ENCODE measurements at places on chromosomes 3 and 15.
A peak's percentile ranks its signal among the peaks of the same experiment; 100 is the strongest.

DNA sequence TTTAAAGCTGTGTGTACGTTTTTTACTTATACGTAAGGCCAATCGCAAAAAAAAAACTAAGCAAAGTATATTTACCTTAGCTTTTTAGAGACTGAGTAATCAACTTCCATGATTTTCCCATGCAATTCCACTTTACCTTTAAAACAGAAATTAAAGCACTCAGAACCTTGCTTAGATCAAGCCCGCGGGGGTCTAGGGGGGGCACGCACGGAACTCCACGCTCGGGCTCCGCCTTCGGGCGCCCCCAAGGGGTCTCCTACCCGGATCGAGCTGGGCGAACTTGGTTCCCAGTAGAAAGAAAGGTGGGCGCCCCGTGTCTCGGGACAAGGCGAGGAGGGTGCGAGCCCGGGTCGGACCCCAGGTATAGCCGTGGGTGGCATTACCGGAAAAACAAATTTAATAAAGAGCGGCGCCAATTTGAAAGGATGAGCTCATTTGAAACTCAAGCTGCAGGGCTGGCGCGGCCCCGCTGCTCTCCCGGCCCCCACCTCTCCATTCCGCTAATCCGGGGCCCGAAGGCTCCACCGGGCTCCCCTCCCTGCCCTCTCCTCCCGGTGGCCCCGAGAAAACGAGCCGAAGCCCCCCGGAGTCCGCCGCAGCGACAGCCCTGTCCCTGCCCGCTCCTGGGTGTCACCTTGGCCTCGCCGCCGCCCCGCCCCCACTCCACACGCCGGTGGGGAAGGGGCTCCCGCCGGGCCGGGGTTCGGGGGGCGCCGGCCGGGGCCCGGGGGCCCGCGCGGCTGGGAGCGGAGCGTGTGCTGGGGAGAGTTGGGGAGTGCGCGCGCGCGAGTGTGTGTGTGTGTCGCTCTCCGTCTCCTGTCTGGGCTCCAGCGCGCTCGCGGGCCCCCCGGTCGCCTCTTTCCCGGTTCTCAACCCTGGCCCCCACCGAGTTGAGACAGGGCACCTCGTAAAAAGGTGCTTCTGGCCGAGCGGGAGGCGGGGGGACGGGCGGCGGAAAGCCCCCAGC is 1.5 kb downstream of the IGF2BP2 start:
- no peaks in the 10 kb centered on the region for H3K36me3 ChIP-seq
- H3K27ac ChIP-seq = peak overlapping the region; percentile 90
- H3K4me3 ChIP-seq = peak overlapping the region; percentile 62
- no peaks in the 10 kb centered on the region for H3K27me3 ChIP-seq
- H3K4me1 ChIP-seq = no peaks in the 10 kb centered on the region

- H3K27ac ChIP-seq = no peak overlapping the region
- DNase-seq = no peak
- H3K27me3 ChIP-seq = no peaks in the 10 kb centered on the region
- H3K4me3 ChIP-seq = no peak overlapping the region
- H3K4me1 ChIP-seq = no peaks in the 10 kb centered on the region
Observed at GRCh38 chr3:171311784-171312183, 148.4 kb downstream of the TNIK start.

GRCh38 chr3:140135461-140135860 is 200.5 kb downstream of the CLSTN2 start:
- no peaks in the 10 kb centered on the region for H3K36me3 ChIP-seq
- H3K27ac ChIP-seq = no peak overlapping the region
- H3K4me3 ChIP-seq = no peak overlapping the region
- H3K27me3 ChIP-seq = no peaks in the 10 kb centered on the region
- no peaks in the 10 kb centered on the region for H3K4me1 ChIP-seq
- no peak for DNase-seq

- no peaks in the 10 kb centered on the region for H3K27me3 ChIP-seq
- no peak for DNase-seq
Observed at GRCh38 chr3:38120693-38121450, 16.1 kb downstream of the ACAA1 start.

GRCh38 chr15:82663186-82663600 is 16.0 kb upstream of the CPEB1 start:
- no peak overlapping the region for H3K27ac ChIP-seq
- H3K4me3 ChIP-seq = no peak overlapping the region
- no peak for DNase-seq
- no peaks in the 10 kb centered on the region for H3K36me3 ChIP-seq
- no peaks in the 10 kb centered on the region for H3K4me1 ChIP-seq

GRCh38 chr3:169744366-169745054 is 20.4 kb downstream of the TERC start:
- H3K36me3 ChIP-seq = no peaks in the 10 kb centered on the region
- H3K4me3 ChIP-seq = no peak overlapping the region
- DNase-seq = no peak
- no peak overlapping the region for H3K27ac ChIP-seq

GRCh38 chr3:157226173-157226847 is 66.4 kb upstream of the CCNL1 start:
- H3K4me3 ChIP-seq = no peak overlapping the region
- H3K27ac ChIP-seq = no peak overlapping the region
- H3K4me1 ChIP-seq = no peaks in the 10 kb centered on the region
- H3K27me3 ChIP-seq = no peaks in the 10 kb centered on the region

- peak overlapping the region; percentile 37 for H3K4me3 ChIP-seq
- no peaks in the 10 kb centered on the region for H3K4me1 ChIP-seq
- H3K27ac ChIP-seq = peak overlapping the region; percentile 25
- H3K27me3 ChIP-seq = peaks cover 13% of the 10 kb centered on the region
- DNase-seq = no peak
Observed at GRCh38 chr15:83365370-83365938, 81.0 kb upstream of the BNC1 start.

DNA sequence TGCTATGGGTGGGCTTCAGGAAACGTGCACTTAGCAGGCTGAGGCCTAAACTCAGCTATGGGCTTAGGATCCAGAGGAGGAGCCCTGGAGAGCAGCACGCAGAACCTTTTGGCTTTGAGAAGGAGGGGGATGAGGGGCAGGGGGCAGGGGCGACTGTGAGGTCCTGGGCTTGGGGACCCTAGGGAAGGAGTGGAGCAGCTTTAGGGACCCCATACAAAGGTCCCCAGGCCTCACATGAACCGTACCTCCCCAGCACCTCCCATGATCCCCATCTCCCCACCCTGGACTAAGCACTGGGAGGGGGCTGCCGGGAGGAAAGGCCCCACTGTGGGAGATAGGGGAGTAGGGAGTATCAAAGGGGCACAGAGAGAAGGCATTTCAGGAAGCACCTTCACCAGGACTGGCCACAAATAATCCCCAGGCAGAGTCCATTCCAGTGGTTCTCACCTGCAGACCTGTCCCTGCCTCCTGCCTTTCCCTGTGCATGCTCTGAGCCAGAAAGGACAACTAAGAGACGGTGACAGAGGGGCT is 62.0 kb upstream of the KLF13 start:
- peaks cover 2% of the 10 kb centered on the region for H3K4me1 ChIP-seq
- H3K27me3 ChIP-seq = no peaks in the 10 kb centered on the region
- no peaks in the 10 kb centered on the region for H3K36me3 ChIP-seq
- H3K27ac ChIP-seq = peak overlapping the region; percentile 65
- H3K4me3 ChIP-seq = no peak overlapping the region

DNA sequence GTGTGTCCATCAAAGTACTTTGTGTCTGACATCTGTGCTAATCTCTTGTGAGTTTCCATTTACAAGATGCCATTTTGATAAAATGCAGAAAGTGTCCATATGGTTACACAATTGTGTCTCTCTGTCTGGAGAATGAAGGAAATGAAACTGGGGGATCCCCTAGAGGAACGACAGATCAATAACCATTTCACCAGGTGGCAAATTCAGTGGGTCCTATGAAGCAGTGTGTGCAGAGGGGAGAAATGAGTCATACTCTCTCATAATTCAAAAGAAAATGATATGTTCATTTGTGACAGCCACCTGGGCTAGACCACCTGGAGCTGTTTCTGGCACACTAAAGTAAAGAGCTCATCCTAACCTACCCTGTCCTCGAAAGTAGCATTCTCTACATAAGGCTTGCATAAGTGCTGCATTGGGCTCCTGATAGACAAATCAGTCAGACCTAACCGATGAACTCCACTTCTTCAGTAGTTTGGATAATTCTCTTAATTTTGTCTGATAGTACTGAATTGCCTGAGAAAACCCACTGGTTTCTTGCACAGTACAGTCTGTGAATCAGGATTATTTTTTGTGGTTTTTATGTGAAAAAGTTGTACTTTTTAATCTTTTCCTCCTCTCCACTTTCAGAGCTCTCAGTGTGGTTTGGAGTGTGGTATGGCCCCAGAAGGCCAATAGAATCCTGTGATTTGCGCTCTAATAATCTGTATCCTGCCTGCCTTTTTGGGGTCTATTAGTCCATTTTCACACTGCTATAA is 10.3 kb upstream of the CD47 start:
- H3K27me3 ChIP-seq = no peaks in the 10 kb centered on the region
- DNase-seq = no peak
- H3K27ac ChIP-seq = no peak overlapping the region
- H3K4me1 ChIP-seq = no peaks in the 10 kb centered on the region
- H3K4me3 ChIP-seq = no peak overlapping the region

GRCh38 chr3:171039674-171040073 is 13.2 kb upstream of the SLC2A2 start:
- no peak overlapping the region for H3K27ac ChIP-seq
- no peak for DNase-seq
- H3K36me3 ChIP-seq = no peaks in the 10 kb centered on the region
- H3K27me3 ChIP-seq = no peaks in the 10 kb centered on the region

GRCh38 chr3:194622621-194623340 is 10.4 kb downstream of the TMEM44 start:
- H3K4me1 ChIP-seq = no peaks in the 10 kb centered on the region
- H3K27ac ChIP-seq = no peak overlapping the region
- DNase-seq = no peak
- H3K36me3 ChIP-seq = no peaks in the 10 kb centered on the region
- no peak overlapping the region for H3K4me3 ChIP-seq

DNA sequence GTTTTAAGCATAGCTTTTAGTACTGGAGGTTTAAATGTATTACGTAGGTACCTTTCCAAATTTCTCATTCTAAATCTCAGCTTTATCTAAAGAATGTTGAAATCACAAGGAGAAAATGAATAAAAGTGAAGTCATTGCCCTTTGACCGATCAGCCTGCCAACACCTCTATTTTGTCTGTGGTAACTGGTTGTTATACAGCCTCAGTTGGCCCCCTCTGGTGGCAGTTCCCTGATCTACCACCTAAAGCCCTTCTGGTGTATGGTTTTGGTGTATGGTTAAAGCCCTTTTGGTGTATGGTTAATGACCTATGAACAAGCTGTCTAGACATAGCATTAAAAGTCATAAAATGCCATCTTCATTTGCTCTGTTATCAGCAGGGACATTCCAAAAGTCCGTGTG is 378.2 kb upstream of the AZI2 start:
- no peaks in the 10 kb centered on the region for H3K27me3 ChIP-seq
- no peaks in the 10 kb centered on the region for H3K36me3 ChIP-seq
- no peaks in the 10 kb centered on the region for H3K4me1 ChIP-seq

DNA sequence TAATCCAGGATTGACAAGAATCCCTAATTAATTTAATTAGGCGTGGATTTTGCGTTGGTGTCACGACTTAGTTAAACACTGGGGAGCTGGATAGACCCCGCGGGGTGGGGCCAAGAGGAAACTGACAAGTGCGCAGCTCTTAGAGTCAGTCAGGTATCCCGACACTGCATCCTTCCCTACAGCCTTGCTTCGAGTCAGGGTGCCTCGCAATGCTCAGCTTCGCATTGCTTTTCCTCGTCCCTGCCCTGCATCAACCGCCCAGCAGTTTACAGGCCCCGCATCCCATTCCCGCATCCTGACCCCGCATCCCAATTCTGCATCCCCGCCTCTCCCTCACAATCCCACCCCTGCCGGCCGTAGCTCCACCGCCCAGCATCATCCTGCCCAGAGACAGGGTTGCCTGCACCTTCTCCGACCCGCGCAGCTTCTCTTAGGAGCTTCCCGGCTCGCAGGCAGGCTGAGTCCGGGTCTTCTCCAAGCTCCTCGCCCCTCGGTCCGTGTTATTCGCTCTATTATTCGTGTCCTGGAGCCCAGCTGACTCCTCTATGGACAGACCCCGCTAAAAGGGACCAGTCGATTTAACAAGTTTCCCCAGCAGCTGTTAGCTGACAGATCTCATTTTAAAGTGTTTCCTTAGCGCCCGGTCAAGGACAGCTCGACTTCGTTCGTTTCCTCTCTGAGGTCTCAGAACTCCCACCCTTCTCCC is 699 bp upstream of the SHOX2 start:
- H3K4me3 ChIP-seq = peak overlapping the region; percentile 51
- no peak for DNase-seq
- H3K27ac ChIP-seq = no peak overlapping the region
- H3K4me1 ChIP-seq = no peaks in the 10 kb centered on the region

DNA sequence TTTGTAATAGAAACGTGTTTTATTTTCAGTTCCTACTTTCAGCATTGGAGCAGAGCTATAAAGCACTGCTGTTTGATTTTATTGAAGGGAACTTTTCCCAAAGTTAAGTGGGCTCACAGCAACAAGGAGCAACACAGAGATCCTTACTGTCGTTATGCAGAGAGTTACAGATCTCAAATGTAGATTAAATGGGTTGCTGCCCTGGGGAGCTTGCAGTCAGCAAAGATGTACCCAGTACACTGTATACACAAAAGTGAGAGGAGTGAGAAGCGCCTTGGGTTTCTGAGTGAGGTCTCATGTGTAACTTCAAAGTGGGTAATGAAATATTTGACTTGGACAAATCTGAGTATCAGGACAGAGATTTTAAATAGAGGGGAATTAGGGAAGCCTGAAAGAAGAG is 47.7 kb downstream of the MED12L start:
- no peak overlapping the region for H3K27ac ChIP-seq
- no peaks in the 10 kb centered on the region for H3K27me3 ChIP-seq
- no peaks in the 10 kb centered on the region for H3K36me3 ChIP-seq
- no peak overlapping the region for H3K4me3 ChIP-seq

- no peaks in the 10 kb centered on the region for H3K27me3 ChIP-seq
- no peak overlapping the region for H3K27ac ChIP-seq
- no peaks in the 10 kb centered on the region for H3K4me1 ChIP-seq
- H3K4me3 ChIP-seq = no peak overlapping the region
- H3K36me3 ChIP-seq = no peaks in the 10 kb centered on the region
- no peak for DNase-seq
Observed at GRCh38 chr3:171890398-171890797, 47.2 kb downstream of the TMEM212 start.

DNA sequence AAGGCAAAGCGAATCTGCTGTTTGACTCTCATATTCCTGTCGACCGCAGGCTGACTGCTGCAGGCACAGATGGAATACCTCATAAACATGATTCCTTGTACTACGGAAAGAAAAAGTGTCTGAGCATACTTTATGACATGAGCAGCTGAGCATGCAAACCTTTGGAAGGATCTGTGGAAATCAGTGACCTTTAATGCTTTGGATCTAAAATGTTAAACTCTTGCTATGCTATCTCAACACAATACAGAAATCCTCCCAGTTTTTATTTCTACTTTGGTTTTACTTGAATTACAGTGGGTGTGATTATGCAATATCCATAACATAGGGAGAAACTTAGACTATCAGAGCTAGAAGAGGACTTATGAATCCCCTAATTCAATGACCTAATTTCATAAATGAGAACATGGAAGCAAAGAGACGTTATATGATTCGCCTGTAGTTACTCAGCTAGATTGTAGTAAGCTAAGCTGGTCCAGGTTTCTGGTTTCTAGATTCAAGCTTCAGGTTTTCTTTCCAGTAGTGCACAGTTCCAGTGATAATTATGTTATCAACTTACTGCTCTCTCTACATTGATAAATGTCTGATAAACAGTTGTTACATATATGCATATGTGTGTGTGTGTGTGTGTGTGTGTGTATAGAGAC is 127.6 kb upstream of the GBE1 start:
- no peaks in the 10 kb centered on the region for H3K4me1 ChIP-seq
- no peak for DNase-seq
- no peak overlapping the region for H3K4me3 ChIP-seq
